ENCODE measurements at places on chromosomes 12 and 14. TPM values are rescaled to one million over a fixed set of nuclear protein-coding genes. Genes with fewer than 3 reads are reported as not detected.
A peak's percentile ranks its signal among the peaks of the same experiment; 100 is the strongest.

DNA sequence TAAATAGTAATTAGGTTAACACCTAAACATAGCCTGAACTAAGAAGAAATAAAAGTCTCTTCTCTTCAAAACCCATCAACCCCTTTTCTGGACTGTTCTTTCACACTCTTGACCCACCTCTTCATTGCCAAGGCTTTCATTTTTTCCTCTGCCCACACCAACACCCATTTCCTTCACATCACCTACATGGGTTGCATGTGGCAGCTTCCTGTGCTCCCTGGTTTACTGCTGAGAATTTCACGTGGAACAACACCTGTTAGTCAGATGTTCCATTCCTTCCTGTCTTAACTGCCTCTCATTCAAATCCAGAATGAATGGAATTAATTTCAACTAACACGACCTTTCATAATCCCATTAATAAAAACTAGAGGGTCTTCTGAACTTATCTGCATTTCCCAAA, 157.3 kb downstream of the BCAT1 start:
- DNase-seq = no peak

DNA sequence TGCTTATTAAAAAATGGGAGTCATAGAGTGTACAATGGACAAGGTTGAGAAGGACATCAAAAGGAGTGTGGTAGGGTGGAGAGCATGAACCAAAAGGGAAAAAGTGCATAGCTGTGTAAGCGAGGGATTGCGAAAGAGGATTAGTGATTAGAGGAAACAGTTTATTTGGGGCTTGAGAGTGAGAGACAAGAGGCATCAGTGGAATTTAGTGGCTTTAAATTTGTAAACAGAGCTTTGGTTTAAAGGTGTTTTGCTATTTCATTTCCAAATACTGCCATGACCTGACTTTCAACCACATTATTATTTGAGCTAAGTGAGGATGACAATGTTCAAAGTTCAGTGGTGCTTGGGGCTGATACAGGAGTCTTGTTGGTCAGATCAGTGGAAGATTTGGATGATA, 53.4 kb downstream of the SLC16A7 start:
- no peak for DNase-seq

DNA sequence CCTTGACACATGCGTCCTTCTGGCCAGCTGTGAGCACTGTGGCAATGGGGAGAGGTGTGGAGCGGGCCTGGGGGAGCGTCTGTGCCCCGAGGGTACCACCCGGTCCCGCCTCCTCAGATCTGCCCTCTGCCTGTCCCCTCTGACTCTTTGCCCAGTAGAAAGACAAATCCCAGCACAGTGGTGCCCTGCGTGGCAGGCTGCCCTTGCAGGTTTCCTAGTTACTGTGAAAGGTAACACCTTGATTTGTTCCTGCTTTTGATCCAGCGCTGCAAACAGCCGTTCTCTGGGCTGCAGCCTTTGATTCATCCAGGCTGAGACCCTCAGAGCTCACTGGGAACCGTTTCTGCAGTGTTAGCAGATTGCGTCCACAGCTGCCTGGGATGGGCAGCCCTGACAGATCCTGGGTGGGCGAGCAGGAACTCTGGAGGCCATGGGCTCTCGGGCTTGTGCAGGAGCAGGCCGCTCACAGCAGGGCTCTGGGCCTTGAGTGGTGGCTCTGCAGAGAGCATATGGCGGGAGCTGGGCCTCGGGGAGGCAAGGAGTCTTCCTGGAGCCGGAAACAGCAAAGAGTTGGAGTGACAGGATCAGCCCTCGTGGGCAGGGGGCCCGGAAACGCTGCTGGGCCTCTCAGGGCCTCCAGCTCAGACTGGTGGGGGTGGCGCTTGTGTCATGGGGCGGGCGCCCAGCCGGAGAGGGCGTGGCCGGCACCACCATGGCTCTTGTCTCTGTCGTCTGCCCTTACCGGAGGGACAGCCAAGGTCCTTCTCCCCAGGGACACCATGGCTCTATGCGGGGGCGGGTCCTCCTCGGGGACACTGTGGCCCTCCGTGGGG, 16.6 kb downstream of the FBRSL1 start:
- peak; percentile 92 for DNase-seq

- no peak for DNase-seq
Observed at GRCh38 chr14:103312006-103312635, 21.9 kb upstream of the EIF5 start.

DNA sequence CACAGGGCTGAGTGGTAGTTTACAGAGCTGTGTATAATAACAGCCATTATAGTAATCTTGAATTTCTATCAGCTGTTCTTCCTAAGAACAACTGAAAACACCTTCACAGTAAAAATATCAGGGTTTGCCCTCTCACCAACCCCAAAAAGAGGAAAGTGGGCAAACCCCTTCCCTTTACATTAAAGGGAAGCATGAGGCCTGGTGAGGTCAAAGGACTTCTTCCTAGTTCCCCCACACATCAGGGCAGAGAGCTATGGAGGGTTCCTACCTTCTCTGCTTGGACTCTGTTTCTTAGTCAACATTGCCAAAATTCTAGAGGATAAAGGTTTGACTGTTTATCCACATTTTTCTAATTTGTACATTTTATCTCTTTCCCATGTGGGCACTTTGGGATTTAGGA, 4.4 kb upstream of the RPAP3 start:
- no peak for DNase-seq

- DNase-seq = no peak
Observed at GRCh38 chr12:89544022-89544421, 18.2 kb upstream of the POC1B start.

The DCN gene
- total RNA-seq = 1,437 TPM

The SIX6 gene
- total RNA-seq = not detected

DNA sequence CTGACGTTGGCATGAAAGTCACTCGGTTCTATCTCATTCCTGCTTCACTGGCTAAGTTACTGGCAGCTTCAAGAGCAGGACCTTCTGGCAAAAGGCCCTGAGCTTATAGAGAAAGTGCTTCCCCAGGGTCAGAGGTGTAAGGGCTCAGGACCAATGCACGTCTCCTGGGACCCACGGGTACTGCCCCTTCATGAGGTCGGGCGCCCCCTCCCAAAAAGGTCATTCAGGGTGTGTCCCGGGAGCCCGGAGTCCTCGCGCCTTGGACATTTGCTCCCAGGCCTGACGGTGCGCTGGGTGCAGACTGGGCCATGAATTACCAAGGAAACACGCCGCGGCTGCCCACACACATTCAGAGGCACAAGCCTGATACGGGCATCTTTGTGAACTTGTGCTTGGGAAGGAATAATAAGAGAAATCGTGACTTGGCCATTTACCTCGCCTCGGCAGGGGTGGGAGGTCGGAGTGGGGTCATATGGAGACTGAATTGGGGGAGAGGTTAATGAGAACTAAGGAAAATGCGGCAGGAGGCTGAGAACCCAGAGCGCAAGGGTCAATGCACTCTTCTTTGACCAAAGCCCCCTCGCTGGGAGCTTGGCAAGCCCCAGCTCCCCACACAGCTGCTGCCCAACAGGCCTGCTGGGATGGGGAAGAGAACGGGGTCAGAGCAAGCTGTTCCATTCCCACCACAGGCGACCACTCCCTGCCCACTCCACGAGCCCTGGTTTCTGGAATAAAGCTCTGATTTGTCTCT, 15.7 kb upstream of the SLC6A12 start:
- no peak for DNase-seq

The PSMB5 gene
- 98.1 TPM for total RNA-seq

- DNase-seq = no peak
Observed at GRCh38 chr14:34554540-34555250, 15.2 kb upstream of the EAPP start.

The RNF212B gene
- not detected for total RNA-seq

DNA sequence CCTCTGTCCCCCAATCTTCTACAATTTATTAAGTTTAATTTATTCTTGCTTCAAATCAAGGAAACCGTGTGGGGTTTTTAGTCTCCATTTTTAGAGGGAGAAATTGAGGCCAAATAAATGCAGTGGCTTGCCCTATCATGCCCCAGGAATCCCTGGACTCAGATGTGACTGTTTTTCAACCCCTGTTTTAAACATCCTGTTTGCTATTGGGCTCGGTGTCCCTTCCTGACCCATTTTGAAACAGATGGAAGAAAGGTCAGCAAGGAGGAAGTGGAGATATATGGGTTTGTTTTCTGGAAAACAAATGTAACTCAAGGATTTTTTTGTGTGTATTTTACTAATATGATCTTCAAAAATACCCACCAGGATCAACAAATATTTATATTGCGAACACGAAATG, 84.7 kb downstream of the DACT1 start:
- no peak for DNase-seq

The MANSC4 gene
- total RNA-seq = not detected

GRCh38 chr12:3627336-3627735, 125.6 kb downstream of the CRACR2A start:
- DNase-seq = no peak

DNA sequence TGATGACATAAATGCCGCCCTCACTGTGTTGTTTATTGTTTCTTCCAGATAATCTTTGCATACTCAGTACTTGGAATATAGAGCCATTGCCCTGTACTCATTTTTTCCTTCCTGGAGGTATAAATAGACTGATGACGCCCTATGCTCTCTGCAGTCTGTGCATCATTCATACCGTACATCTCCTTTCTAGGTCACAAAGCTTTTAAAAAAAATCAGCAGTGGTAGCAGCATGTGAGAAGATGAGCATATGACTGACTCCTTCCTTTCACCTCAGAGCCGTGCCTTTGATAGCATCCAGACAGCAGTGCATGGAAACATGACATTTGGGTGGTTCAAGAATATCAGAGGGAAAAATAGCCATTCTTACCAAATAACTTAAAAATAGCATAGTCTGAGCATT, 77.3 kb downstream of the PDE3A start:
- DNase-seq = no peak

The SIX1 gene
- total RNA-seq = 0.24 TPM

The METTL25 gene
- total RNA-seq = 16.1 TPM

- DNase-seq = no peak
Observed at GRCh38 chr12:129877411-129877810, 26.4 kb downstream of the TMEM132D start.

DNA sequence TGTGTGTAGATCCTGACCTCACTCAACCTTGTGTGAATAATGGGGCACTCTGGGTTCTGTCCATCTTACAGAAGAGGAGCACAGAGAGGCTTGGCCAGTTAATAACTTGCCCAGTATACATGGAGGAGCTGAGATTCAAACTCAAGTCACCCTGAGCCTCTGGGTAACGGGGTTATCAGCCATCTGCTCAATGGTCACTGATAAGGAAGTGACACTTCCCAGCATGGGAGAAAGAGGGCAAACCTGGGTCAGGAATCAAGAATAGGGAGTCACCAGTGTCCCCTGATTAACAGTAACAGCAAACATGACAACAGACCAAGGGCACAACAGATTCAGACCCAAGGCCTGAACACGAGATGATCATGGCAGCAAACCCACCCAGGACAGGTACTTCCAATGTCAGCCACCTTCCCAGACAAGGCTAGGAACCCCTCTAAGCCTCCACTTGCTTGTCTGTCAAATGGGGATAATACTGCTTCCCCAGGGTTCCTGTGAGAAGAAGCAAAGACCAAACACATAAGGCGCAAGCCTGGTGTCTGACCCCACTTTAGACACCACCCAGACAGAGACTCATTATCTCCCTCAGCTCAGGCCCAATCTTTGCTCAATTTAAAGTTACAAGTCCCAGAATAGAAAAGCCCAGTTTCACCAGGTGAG, 3.6 kb downstream of the CCDC85C start:
- no peak for DNase-seq

DNA sequence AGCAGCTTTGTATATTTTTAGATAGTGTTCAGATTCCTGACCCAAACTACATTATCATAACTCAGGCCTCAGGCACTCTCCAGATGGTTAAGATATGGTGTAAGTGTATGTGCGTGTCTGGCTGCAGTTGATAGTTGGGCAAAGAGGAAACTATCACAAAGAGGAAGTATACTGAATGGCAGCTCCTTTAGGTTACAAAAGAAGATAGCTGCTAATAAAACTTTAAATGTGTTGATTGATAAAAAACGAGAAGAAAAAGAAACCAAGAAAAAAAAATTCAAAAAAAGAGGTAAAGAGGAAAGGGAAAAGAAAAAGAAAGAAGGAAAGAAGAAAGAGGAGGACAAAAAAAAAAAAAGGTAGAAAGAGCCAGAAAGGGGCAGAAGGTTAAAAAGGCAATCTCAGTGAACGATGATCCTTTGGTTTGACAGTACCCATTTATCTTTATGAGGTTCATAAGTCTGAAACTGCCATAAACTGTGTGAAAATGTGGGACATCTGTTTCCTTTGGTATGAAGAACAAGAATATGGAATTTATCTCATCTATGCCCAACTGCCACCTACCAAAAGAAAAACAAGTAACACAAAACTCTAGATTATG, 42.2 kb downstream of the TAOK3 start:
- no peak for DNase-seq

The LRRIQ1 gene
- 0.21 TPM for total RNA-seq

DNA sequence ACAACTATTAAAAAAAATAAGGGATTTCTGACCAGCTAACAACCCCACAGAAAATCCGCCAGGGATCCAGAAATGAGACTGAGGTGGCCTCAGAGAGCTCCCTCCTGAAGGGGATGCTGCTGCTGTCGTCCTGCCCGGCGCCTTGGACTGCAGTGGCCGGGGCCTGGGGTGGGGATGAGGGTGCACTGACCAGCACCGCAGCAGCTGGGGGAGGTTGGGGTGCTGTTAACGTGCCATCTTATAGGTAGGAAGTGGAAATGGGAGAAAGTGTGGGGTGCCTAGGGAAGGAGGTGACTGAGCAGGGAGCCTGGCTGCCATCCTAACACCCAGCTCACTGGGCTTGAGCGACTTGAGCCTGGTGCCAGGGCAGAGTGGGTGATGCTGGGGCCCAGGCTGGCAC, 32.0 kb downstream of the DDX11 start:
- no peak for DNase-seq

The TC2N gene
- 9.8 TPM for total RNA-seq

The SYCP3 gene
- total RNA-seq = not detected

DNA sequence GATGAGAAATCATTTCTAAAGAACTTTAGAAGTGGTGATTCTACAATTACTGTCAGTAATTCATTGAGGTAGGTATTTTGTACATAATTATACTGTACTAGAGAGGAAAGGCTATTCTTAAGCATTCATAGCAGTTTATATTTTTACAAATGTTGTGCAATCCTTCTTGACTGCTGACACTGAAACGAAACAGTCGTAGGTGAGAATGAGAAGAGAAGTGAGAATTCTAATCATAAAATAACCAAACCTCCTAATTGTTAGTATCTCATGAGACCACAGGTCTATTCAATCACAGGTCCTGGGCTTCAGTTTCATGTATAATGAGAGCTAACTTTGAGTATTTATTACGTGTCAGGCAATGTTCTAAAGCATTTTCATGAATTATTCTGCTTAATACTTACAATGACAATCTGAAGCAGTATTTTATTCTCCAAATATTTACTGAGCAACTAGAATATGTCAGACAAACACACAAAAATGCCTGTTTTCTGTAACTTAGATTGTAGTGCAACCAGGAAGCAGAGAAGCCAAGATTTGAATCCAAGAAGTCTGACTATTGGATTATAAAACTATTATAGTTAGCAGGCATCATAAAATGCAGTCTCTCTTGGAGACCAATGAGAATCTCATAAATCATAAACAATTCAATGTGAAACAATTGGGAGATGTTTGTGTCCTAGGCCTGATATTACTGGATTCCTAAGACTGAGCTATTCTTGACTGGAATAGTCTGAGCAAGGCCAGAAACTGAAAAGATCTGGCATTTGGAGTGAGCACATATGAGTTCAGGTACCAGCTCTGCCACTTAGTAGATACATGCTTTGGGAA, 24.3 kb downstream of the RERG start:
- no peak for DNase-seq

The CLEC4A gene
- total RNA-seq = 1.0 TPM

The MYF6 gene
- not detected for total RNA-seq

The CLEC2D gene
- 12.7 TPM for total RNA-seq

The IFNG-AS1 gene
- 1.0 TPM for total RNA-seq

The CIT gene
- 3.1 TPM for total RNA-seq

- no peak for DNase-seq
Observed at GRCh38 chr12:105329926-105330282, 587 bp upstream of the C12orf75 start.
